ENCODE measurements at places on chromosomes 3 and 15.

DNA sequence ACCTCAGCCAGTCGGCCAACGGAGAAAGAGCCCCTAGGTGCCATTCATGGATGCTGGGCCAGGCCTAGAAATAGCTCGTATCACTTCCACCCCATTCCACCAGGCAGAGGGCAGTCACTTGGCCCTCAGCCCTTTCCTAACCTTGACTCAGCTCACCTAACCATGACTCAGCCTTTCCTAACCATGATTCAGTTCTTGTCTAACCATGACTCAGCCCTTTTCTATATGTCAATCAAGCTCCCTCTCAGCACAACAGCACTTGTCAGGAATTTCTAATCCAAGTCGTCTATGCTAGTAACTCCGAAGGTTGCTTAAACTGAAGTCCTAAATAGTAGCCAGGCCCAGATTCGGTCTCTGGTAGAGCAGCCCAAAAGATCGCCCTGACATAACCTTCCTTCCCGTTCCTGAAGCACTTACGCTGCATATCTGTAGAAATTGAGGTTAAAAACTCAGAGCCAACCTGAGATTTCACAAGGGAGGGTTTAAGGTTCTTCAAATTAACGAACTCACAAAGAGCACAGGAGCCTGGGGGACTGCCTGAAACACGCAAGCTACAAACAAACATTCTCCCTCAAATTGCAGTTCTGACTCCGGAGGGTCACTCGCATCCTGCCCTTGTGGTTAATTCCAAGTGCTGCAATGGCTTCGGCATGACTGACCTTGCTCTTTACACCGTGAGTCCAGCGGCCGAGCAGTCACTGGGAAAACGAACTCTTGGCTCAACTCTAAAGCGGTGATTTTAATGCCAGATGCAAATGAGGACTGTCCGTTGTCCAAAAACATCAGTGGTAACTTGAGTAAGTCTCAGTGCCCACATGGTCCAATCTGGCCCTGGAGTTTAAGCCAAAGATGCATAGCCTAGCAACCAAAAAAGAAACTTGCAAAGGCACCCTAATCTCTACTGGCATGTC, 99.9 kb downstream of the ADAMTS17 start:
- peak; percentile 16 for DNase-seq

GRCh38 chr15:64780600-64781156, 5.3 kb upstream of the RBPMS2 start:
- DNase-seq: no peak

DNA sequence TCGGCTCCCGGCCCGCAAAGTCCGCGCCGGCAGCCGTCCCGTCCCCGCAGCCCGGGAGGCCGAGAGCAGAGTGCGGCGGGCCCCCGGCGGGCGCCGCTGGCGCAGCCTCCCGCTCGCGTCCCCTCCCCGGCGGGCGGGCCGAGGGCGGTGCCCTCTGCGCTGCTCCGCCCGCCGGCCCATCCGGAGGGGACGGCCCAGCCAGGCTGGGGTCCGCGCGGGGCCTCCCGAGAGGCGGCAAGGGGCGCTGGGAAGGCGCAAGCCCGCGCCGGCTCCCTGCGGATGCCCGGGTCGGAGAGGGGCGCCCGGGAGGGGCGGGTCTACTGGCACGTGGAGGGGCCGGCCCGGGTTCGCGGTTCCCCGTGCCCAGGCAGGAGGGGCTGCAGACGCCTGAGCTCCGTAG, at the start of the genes CLCN2 and POLR2H:
TSS of gene CLCN2 (minus strand) at position 74 of the 400 bp plus-strand sequence. CDS start 126 bp downstream, outside the sequence.
TSS of gene POLR2H (plus strand) at position 179 of the 400 bp plus-strand sequence. CDS start 1,783 bp downstream, outside the sequence.
- peak; percentile 77 for DNase-seq

- peak; percentile 85 for DNase-seq
These were observed at the start of gene EFCAB12 for GRCh38 chr3:129428376-129429079. Gene EFCAB12 (minus strand): TSS chr3:129428636. CDS start chr3:129428488, 148 bp downstream.

GRCh38 chr3:8540456-8540855, 38.8 kb downstream of the LMCD1 start:
- DNase-seq: no peak

DNA sequence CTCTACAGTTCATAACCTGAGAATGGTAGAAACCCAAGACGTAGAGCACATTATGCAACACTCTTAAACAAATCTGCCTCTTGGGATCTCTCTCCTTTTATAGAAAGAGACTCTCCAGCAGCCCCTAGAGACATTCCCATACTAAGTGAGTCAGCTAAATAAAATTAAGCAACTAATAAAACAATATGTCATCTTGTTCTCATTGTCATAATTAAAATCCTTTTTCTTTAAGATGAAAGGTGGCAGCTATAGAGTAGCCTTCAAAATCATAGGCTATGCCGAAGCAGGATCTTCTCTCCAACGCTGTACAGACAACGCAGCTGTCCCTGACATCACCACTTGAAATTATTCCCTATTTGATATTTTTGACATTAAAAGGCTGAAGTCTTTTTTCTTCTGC, 790.0 kb downstream of the FHIT start:
- no peak for DNase-seq

GRCh38 chr3:5001135-5001534, 21.9 kb downstream of the BHLHE40 start:
- no peak for DNase-seq

GRCh38 chr15:101562428-101563059, 73.0 kb upstream of the PCSK6 start:
- no peak for DNase-seq

DNA sequence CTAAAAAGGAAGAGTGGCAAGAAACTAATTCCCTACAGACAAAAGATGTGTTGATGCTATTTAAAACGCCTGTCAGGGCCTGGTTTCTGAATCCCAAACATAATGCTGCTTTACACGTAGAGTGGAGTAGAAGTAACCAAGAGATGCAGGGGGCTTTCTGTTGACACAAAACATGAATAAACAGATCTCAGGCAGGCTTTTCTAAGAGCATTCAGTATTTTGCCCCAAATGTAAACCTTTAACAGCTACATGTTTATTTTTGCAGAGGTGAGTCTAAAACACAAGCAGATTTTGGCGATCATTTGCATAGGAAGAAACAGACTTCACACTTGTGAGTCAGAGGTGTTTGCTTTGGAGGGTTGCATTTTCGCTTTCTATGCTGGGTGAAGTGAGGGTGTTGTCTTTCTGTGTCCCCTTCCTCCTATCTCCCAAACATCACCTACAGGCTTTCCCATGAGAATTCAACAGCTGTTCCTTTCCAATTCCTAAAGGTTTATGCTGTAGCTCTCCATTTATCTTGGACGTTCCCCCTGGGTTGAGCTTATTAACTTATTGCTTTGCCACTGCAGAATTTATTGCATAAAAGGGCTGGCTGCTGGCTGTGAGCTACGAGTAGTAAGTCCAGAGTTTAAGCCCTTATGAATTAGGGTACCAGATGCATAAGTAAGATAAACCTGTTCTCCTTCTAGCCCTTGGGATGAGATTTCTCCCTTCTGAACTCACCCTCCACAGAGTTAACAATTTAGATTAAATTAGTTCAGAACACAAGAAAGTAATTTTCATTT, 156.7 kb downstream of the DIPK2A start:
- DNase-seq: no peak

DNA sequence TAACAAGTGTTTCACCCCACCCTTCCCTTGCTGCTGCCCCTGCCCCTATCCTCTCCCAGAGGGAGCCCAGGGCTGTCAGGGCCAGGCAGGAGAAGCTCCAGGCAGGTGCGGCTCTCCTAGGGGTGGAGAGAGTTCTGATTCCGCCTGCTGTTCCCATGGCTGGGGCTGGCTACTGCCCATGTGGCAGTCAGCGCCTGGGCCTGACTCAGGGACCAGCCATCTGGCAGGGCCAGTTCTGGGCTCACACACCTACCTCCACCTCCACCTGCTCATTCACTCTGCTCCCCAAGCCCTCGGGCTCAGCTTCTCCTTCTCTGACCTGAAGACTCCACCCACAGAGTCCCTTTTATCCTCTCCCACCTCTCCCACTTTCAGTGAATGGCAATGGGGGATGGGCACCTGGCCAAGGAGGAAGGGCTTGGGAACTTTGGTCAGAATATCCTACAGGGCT, 23.4 kb downstream of the AMOTL2 start:
- DNase-seq: no peak

DNA sequence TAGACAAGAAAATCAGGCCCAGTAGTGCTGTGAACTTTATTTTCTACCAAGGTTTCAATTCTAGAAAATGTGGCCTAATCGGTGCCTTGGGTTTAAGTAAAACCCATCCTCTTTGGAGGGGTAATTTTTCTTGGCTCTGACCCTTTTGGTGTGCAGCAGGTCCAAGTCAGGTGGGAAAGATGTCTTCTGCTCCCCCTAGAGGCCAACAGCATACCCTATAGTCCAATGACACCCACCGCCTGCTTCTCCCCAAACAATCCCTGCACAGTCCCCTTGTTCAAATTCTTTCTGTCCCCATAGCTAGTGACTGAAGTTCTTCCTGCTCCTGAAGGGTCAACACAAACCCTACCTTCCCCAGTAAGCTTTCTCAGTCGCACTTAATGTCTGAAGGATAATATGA, 261.8 kb upstream of the GOLGA6L4 start:
- peak; percentile 18 for DNase-seq

DNA sequence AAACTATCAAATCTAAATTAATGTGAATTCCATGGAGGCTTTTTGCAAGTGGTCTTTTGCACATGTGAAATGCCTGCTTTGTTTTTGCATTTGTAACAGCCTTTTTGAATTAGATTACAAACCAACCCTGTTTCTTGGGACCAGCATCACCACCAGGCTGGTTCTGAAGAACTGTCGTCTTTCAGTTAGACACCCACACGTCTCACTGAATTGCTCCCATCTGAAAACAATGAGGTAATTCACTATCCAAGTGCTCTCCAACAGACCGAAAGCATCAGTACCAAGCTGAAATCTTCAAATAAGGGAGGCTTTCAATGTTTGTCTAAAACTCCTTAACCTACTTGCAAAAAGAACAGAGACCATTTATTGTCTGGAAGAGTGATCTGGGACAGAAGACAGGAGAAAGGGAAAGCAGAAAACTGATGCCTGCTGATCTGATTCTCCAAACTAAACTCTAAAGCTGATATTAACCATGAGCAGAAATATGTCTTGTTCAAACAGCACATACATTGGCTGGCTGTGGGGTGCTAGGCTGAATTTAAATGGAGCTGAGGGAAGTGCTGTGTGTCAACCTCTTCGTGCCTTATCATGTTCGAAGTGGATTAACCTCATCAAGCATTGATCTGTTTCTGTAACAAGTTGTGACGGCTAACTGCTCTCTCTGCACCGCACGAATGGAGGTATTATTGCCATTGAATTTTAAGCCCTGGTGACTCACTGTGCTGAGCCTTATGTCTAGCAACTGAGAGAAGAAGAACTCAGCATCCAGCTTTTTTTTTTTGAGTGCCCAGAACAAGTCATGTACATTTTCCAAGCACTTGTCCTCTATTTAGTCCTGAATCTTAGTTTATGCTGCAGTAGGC, 213.7 kb upstream of the P2RY1 start:
- DNase-seq: no peak

GRCh38 chr15:52233405-52233804, 42.2 kb upstream of the GNB5 start:
- DNase-seq: no peak

DNA sequence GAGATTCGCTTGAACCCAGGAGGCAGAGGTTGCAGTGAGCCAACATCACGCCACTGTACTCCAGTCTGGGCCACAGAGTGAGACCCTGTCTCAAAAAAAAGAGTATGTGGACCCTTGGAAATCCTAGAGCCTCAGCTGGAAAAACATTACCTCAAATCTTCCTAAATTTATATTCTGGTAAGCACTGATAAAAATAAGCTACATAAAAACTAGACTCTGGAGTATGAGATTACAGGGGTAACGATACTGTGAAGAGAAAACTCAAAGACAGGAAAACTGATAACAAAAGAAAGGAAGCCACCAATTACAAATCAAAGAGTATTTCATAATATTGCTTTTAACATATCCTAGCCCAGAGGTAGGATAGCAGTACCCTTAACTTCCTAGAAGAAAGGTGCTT, 30.3 kb downstream of the SETD2 start:
- no peak for DNase-seq

GRCh38 chr15:35491999-35492398, 54.0 kb downstream of the DPH6 start:
- DNase-seq: no peak

DNA sequence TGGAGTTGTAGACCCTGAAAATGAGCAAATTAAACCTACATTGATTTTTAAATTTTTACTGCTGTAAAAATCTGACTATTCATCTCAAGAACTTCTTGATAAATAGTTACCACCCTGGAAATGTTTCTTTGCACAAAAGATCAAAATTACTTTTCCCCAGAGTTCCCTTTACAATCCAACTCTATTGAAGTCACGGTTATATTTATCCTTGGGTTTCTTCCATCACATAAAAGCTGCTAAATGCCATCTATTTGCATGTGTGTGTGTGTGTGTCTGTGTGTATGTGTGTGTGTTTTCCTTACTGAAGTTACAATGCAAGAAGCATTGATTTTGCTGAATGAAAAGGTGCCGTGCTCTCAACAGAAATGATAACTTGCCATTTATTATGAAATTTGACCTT, 1273.0 kb downstream of the ROBO2 start:
- DNase-seq: no peak

- DNase-seq: no peak
These were observed 20.2 kb downstream of the PAK6 start for GRCh38 chr15:40259021-40259420.

DNA sequence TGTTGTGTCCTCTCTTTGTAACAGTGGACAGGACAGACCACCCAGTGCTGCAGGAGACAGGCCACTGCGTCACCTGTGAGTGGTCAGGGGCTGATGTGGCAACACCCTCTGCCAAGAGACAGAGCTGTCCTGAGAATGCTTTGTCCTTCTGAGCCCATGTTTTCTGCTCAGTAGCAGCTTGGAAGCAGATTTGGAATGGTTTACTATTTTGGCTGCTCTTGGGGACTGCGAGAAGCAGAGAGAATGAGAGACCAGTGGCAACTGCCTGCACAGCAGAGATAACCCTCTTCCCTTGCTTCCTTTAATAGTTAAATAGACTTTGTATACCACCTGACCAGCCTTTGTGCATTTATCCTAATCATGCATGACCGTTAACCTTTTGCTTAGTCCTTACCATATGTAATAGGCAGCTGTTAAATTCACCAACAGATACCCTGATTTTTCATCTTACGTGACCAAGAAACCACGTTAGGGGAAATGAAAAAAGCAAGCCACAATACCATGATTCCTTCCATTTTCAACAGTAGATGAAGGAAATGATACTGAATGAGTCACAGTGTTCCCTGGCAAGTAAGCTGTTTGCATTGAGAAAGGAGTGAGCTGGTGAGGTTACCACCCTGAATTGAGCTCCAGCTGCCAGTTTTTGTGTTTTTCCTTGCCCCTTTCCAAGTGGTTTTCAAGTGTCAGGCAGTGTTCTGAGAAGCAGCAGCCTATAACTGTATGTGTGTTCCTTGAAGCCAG, 35.5 kb downstream of the B3GALNT1 start:
- no peak for DNase-seq

DNA sequence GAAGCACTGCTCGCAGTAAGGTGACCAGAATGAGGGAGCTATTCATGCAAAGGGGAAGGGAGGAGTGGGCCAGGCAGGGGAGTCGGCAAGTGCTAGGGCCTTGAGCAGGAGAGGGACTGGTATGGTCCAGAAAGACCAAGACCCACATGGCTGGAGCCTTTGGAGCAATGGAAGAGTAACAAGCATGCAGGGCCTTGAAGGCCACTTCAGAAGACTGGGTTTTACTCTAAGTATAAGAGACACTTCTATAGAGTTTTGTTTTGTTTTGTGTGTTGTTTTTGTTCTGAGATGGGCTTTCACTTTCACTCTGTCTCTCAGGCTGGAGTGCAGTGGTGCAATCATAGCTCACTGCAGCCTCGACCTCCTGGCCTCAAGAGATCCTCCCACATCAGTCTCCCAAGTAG, 42.0 kb downstream of the BFSP2 start:
- no peak for DNase-seq
